Ammon's horn (tissue), 1 donor: ENCODE measurements at places on chromosomes 12 and 14.

GRCh38 chr12:26047401-26048226 is 77.2 kb downstream of the BHLHE41 start:
- no peak for DNase-seq

DNA sequence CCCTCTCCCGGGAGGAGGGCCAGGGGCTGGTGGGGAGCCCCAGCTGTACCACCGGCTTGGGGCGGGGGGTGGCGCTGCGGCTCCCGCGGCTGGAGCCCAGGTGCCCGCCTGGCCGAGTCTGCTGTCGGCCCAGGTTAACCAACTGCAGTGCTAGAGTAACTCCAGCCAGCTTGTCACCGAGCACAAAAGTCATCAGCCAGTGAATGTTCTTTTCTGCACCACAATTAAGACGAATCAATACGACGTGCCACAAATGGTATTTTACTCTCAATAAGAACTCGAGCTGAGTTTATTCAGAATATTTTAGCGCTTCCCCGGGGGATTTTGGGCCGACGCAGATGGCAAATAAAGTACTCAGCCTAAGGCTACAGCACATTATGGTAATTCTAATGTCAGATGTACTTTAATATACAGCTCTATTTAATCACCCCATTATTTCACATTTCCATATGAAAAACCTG is 83.2 kb downstream of the BCL11B start:
- no peak for DNase-seq

DNA sequence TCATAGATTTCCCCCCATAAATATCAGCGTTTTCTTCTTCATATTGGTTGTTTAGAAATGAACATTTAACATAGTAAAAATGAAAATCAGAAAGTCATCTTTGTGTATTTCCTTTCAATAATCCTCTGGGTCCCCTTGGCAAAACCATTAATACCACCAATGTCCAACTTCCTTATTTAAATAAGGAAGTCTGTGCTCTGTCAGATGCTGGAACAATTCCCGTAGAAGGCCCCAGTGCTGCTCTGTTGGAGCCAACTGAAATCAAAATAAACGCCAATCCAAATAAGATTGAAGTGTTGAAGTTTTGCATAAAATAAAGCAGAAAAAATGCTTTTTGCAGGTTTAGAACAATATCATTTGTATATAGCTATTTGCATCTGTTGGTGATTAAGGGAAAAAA is 93.1 kb downstream of the PPM1H start:
- DNase-seq, result peak; percentile 52

GRCh38 chr12:101436136-101436535 is 28.6 kb upstream of the ARL1 start:
- DNase-seq, result no peak

- no peak for DNase-seq
These were observed 47.2 kb downstream of the PEBP1 start for GRCh38 chr12:118183155-118183554.

GRCh38 chr14:100904307-100905087 is 975 bp upstream of the RTL1 start:
- no peak for DNase-seq

- no peak for DNase-seq
These were observed 36.8 kb upstream of the GLIPR1 start for GRCh38 chr12:75443709-75444108.

DNA sequence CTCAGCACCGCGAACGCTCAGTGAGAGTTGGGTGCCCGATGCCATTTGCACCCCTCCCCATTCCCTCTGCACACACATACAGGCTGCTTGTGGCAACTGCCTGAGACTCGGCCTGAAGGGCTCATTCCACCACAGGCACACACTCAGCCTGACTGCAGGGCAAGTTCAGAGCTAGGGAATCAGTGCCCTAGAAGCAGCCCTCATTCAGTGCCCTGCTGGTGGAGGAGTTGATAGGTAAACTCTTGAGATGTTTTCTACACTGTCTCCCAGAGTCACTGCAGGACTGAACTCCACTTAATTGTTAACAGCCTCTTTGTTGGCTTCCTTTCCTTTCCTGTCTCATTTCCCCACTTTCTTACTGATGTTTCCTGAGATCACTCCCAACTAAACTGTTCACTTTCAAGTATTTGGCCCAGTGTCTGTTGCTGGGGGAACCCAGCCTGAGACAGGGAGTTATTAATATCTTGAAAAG is 16.9 kb downstream of the PPP1R36 start:
- peak; percentile 50 for DNase-seq

DNA sequence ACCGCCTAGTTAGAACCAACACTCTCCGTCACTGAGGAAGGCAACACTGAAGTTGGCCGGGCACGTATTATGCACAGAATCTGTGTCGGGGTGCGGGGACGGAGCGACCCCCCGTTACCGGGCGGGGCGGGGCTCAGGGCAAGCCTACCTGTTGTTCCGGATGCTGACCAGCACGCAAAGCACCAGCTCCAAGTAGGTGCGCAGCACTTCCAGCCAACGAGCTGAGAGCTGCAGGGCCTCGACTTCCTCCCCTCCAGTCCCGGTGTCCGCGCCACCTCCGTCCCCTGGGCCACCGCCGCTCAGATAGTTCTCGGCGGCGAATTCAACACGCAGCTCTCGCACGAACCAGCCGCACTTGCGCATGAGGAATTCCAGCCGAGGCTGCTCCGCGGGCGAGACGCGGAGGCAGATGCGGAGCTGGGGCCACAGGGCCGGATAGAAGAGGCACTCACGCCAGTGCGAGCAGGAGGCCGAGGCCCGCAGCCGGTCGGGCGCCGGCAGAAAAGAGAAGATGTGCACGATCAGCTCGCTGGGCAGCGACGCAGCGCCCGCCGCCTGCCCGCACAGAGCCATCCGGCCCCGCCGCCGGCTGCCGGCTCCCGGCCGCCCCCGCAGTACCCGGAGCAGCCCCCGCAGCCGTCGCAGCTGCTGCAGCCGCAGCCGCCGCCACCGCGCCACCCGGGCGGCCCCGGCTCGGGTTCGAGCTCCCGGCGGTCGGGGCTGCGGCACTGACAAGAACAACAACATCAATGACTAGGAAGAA is 636 bp downstream of the FBXO33 start:
- peak; percentile 46 for DNase-seq

DNA sequence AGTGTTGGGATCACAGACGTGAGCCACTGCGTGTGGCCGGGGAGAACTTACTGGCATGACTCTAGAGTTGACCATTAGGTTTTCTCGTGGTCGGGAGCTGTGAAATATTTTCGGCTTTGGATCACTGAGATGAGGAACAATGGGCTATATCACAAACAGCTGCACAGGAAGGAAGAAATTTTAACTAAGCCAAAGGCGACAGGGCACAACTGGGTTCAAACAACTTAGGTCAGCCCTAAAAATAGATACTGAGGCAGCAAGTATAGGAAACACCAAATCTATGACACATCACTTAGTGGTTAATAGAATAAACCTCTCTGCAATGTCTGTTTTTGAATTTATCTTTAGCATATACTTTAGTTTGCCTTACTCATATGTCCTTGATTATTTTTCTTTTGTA is 162.9 kb downstream of the LRIG3 start:
- DNase-seq, result no peak

DNA sequence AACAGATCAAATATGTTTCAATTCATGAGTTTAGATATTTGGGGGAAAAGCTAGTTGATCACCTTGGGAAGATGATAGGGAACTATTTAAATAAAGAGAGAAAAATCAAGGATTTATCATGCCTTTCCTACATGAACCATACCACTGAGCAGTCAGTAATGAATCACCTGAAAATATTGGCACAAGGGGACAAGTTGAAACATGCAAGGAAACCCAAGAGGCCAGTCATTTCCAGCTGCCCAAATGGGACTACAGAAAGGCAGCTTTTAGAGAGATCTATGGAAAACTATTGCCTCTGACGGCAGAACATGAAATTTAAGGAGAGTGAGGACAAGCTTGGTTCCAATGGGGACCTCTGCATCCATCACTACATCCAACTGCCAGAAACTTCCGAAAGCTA is 14.1 kb upstream of the ETV6 start:
- DNase-seq, result no peak

DNA sequence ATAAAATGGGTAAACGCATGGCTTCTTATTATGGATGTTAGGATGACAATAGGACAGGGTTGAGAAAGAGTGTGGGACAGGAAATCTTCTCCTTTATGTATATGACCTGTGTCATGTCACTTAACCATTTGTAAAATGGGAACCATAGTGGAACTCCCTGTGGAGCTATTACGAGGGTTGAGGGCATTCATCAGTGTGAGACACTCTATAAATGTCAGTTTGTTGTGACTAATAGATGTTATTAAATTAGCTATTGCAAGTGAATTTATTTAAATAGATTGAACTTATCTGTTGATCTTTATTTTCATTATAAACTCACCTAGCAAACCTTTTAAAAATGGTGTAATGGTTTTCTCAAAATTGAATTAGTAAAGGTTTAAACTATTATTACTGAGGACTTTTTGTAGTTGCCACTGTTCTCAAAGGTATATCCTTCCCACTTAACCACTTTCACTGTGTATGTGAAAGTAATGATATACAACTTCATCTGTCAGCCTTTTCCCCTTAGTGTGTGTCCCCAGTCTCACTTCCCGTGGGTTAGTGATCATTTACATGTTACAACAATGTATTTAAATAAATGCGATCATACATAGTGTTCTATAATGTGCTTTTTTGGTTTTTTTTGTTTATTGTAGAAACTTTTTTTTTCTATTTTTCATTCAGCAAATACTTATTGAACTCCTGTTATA is 17.1 kb downstream of the HELB start:
- no peak for DNase-seq

DNA sequence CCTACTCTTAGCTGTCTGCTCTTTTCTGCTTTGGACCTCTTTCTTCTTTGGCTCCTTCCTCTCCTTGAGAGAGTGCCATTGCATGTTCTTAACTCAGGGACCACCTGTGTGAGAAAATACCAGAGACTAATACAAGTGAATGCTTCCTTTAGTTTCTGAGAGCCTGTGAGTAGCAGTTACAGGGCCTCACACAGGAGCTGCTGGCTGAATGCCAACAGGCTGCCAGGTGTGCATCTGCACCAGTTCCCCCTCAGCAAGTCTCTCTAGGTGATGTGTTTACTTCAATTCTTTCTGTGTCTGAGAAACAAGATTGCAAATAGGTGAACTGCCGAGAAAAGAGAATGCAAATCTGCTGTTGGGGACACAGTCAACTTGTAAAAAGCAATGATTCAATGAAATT is 108.2 kb downstream of the STXBP6 start:
- DNase-seq, result no peak

DNA sequence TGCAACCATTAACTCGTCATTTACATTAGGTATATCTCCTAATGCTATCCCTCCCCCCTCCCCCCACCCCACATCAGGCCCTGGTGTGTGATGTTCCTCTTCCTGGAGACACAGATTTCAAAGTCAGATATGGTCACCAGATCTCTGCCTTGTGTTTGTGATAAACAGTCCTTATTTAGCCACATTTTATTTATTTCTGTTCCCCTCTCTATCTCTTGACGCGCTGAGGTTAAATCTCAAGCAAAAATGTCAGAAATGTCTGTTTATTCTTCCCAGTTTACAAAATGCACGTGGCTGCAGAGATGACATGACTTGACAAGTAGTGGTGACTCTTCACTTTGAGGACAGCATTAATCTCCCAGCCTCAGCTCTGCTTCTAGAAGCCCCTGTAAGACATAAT is 11.5 kb upstream of the RASSF3 start:
- DNase-seq, result no peak

GRCh38 chr14:26845151-26845818 is 247.5 kb upstream of the NOVA1 start:
- no peak for DNase-seq

DNA sequence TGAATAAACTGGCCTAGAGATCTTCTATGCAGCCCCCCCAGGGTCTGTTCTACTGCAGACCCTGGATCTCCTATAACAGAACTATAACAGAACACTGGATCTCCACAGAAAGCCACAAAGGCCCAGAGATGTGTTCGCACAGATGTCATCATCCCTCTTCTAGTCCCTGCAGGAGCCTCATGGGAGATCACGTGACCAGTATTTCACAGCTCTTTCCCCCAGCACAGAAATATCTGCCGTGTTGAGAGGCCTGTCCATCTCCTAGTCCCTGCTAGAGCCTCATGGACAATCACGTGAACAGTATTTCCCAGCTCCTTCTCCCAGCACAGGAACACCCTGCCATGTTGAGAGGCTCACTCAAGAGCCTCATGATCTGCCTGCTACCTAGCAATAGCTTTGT is 331.7 kb downstream of the NRXN3 start:
- DNase-seq, result no peak

DNA sequence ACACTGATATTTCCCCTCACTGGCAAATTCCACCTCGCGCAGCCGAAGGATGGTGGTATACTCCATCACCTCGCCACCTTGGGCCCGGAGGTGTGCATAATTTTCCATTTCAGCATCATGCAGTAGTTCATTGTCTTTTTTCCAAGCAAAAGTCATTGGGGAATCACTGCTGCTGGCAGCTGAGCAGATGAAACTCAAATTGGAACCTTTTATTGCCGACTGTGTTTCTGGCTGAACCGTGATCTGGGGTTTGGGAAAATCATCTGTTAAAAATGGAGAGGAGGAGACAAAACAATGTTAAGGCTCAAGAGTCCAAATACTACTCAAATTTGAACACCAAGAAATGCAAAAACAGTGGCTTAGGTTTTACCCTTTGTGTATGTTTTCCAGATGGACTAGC is 39.7 kb downstream of the LRIG3 start:
- DNase-seq, result no peak

DNA sequence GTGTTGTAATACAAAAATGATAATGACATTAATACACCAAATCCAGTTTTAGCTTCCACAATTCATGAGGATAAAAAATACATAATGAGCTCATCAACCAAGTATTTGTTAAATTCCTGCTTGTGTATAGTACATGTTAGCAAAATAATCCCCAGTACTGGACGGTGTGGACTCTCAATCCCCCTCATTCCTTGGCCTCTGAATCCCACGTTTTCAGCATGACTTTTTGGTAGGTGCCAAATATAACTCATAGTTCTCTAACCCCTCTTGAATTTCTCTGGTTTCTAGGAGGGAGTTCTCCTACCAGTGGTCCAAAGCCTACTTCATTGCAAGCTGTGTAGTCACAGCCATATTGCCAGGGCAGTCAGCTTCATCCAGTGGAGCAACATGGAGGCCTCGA is 41.4 kb upstream of the EPS8 start:
- DNase-seq, result no peak

GRCh38 chr12:123094349-123095077 is 56.4 kb downstream of the PITPNM2 start:
- no peak for DNase-seq

DNA sequence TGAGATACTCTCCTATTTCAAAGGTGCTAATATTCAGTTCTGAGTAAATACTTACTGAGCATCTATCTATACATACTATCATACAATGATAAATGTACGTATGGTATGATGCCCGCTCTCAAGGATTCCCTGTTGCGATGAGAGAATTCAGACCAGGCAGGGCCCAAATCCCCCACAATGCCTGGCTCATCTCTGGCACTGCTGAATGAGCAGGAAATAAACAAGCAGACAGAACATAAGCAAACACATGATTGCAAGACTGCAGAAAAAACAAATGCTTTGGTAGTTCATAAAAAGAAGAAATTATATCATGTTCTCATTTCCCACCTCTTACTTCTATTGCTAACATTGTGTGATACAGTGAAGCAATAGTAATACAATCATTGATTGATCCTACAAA is 77.2 kb upstream of the DUSP6 start:
- no peak for DNase-seq

- DNase-seq, result no peak
These were observed 181.0 kb downstream of the CFAP54 start for GRCh38 chr12:96670334-96670899.

GRCh38 chr12:85363382-85364190 is 83.6 kb downstream of the ALX1 start:
- no peak for DNase-seq

GRCh38 chr14:66069830-66070541 is 416.2 kb upstream of the CCDC196 start:
- peak; percentile 18 for DNase-seq

- peak; percentile 59 for DNase-seq
These were observed 172.7 kb downstream of the ANO6 start for GRCh38 chr12:45388545-45388944.
